ENCODE measurements at places on chromosomes 7 and 10. TPM values are rescaled to one million over a fixed set of nuclear protein-coding genes. Genes with fewer than 3 reads are reported as not detected.

Gene CTAGE15
- not detected for total RNA-seq

Gene RBM28
- 36.1 TPM for total RNA-seq

Gene ETV1
- total RNA-seq: 12.5 TPM

Gene TMEM213
- total RNA-seq: not detected

Gene POLR2J2
- total RNA-seq: 7.5 TPM

GRCh38 chr7:96337519-96337918, 15.6 kb upstream of the SLC25A13 start:
- no peaks in the 10 kb centered on the region for H3K36me3 ChIP-seq
- DNase-seq: no peak
- no peak overlapping the region for H3K4me3 ChIP-seq

Gene CPXM2
- not detected for total RNA-seq

Gene FXYD4
- not detected for total RNA-seq

Gene DGKB
- total RNA-seq: 0.76 TPM

GRCh38 chr10:59708816-59709394, 745 bp downstream of the SLC16A9 start:
- DNase-seq: no peak
- H3K27me3 ChIP-seq: peaks cover 8% of the 10 kb centered on the region
- no peaks in the 10 kb centered on the region for H3K4me1 ChIP-seq
- H3K4me3 ChIP-seq: no peak overlapping the region

DNA sequence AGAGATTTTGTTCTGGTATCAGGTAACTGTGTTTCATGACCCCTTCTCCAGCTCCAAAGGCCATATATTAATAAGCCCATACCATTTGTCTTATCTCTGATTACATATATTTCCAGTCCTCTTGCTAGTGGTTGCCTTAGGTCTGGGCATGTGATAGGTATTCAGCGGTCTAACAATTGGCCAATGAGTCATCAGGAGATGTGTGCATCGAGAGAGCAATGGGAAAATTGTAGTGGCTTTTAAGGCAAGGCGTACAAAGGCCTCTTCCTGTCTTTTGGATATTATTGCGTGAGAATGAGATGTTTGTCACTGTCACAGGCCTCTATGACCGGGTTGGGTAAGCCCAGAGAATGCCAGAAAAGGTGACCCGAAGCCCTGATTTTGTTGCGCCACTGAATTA, 38.6 kb upstream of the SFRP5 start:
- H3K4me1 ChIP-seq: peaks cover 28% of the 10 kb centered on the region
- DNase-seq: peak; percentile 11
- no peak overlapping the region for H3K27ac ChIP-seq
- peaks cover 43% of the 10 kb centered on the region for H3K27me3 ChIP-seq
- H3K36me3 ChIP-seq: no peaks in the 10 kb centered on the region

GRCh38 chr7:54116956-54117355, 425.2 kb upstream of the VSTM2A start:
- H3K36me3 ChIP-seq: no peaks in the 10 kb centered on the region
- H3K27ac ChIP-seq: no peak overlapping the region
- no peak overlapping the region for H3K4me3 ChIP-seq
- H3K27me3 ChIP-seq: no peaks in the 10 kb centered on the region

Gene MACC1
- total RNA-seq: not detected

DNA sequence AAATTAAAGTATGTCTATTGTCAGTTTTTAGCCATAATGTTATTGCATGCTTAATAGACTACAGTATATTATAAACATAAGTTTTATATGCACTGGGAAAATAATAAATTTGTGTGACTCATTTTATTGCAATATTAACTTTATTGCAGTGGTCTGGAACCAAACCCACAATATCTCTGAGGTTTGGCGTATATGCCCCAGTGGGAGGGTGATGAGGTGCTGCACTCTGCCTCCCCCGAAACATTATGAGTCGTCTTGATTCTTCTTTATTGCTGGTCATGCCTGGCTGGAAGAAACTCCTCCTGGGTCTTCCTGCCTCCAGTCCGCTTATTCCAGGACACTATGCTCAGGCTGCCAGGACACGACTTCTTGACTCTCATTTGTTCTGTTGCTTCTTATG, 88.4 kb downstream of the MTPN start:
- no peak overlapping the region for H3K27ac ChIP-seq
- H3K4me1 ChIP-seq: no peaks in the 10 kb centered on the region
- no peak for DNase-seq
- no peaks in the 10 kb centered on the region for H3K36me3 ChIP-seq
- peaks cover 7% of the 10 kb centered on the region for H3K27me3 ChIP-seq
- H3K4me3 ChIP-seq: no peak overlapping the region

DNA sequence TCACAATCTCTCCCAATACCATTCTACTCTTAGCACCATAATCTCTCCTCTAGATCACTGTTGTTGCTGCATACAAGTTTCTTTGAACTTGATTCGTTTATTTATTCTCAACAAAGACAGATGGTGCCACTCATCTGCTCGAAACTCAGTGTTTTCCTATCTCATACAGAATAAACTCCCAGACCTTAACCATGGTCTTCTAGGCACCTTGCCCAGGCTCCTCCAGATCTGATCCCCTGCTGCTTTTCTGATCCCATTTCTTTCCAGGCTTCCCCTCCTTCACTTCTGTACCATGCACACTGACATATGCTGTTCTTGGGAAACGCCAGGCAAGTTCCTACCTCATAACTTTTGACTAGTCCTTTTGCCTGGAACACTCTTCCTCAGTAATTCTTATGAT, 645.7 kb downstream of the DNAJB9 start:
- DNase-seq: no peak
- H3K27ac ChIP-seq: no peak overlapping the region
- H3K36me3 ChIP-seq: 0 out of 2 replicates have a peak, but pooled peaks cover 6% of the 10 kb centered on the region
- H3K27me3 ChIP-seq: no peaks in the 10 kb centered on the region
- H3K4me3 ChIP-seq: no peak overlapping the region

GRCh38 chr7:101538596-101539459, 90.3 kb downstream of the MYL10 start:
- DNase-seq: peak; percentile 28
- H3K27me3 ChIP-seq: peaks cover 14% of the 10 kb centered on the region
- no peaks in the 10 kb centered on the region for H3K36me3 ChIP-seq
- H3K4me3 ChIP-seq: no peak overlapping the region
- H3K27ac ChIP-seq: no peak overlapping the region
- 0 out of 2 replicates have a peak, but pooled peaks cover 9% of the 10 kb centered on the region for H3K4me1 ChIP-seq

DNA sequence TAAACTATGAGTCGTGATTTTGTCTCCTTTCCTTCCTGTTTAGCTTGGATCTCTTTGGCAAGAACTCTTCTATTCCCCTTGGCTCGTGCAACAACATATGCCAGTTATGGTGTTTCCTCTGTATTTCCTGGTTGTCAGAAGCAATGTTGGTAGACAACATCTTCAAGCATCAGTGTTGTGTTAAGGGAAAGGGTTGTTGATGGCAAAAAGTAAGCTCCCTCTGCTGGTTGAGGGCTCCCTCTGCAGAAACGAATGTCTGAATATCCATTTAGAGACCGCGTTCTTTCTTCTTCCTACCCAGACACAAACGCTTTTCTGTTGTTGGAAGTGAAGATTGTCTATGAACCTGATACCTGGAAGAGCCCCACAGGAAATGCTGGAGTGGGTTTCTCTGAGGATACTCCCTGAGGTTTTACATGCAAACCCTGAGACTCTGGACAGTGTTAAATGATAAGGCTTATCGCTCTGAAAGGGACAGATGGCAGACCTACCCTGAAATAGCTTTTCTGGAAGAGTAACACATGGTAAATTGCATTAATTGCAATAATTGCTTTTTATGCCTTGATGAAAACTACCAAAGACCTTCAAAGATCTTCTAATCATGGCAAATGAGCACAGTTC, 23.5 kb upstream of the C1QL3 start:
- peak; percentile 2 for DNase-seq
- peaks cover 5% of the 10 kb centered on the region for H3K27me3 ChIP-seq
- H3K4me3 ChIP-seq: no peak overlapping the region
- H3K36me3 ChIP-seq: no peaks in the 10 kb centered on the region
- H3K27ac ChIP-seq: no peak overlapping the region

DNA sequence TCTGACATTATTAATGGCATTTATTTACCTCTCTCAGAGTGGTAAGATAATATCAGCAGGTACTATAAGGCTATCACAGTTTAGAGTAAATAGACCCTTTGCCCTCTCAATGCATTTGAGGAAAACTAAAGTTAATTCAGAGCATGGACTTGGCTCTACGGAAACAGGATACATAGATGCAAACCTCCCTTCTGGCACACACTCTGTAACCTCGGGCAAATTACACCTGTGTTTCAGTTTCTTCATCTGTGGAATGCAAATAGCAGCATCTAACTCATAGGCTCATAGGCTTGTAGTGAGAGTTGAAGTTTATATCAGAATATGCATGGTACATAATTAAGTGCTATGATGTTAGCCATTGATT, 5.6 kb downstream of the RAPGEF5 start:
- H3K4me3 ChIP-seq: no peak overlapping the region
- peaks cover 43% of the 10 kb centered on the region for H3K4me1 ChIP-seq
- H3K27me3 ChIP-seq: peaks cover 10% of the 10 kb centered on the region
- no peak for DNase-seq
- H3K36me3 ChIP-seq: peaks cover 13% of the 10 kb centered on the region
- H3K27ac ChIP-seq: no peak overlapping the region

- no peak overlapping the region for H3K27ac ChIP-seq
- peaks cover 30% of the 10 kb centered on the region for H3K4me1 ChIP-seq
- DNase-seq: no peak
These were observed 3.5 kb upstream of the DAGLB start for GRCh38 chr7:6451224-6451705.

GRCh38 chr7:55056068-55056467, 37.3 kb downstream of the EGFR start:
- peak overlapping the region; percentile 86 for H3K27ac ChIP-seq
- no peak for DNase-seq
- H3K4me1 ChIP-seq: peaks cover 94% of the 10 kb centered on the region
- H3K4me3 ChIP-seq: peak overlapping the region; percentile 12
- peaks cover 7% of the 10 kb centered on the region for H3K27me3 ChIP-seq

GRCh38 chr7:32058002-32058401, 12.2 kb downstream of the PDE1C start:
- no peaks in the 10 kb centered on the region for H3K27me3 ChIP-seq
- no peak overlapping the region for H3K4me3 ChIP-seq
- H3K4me1 ChIP-seq: peaks cover 16% of the 10 kb centered on the region
- H3K27ac ChIP-seq: no peak overlapping the region
- H3K36me3 ChIP-seq: no peaks in the 10 kb centered on the region

Gene FAS
- total RNA-seq: 51.7 TPM

Gene FRMD4A
- total RNA-seq: 105 TPM

Gene KIAA1217
- 1.4 TPM for total RNA-seq

GRCh38 chr10:33704214-33704830, 369.9 kb upstream of the NRP1 start:
- H3K27ac ChIP-seq: peak overlapping the region; percentile 26
- no peak for DNase-seq
- no peaks in the 10 kb centered on the region for H3K36me3 ChIP-seq
- no peak overlapping the region for H3K4me3 ChIP-seq
- peaks cover 43% of the 10 kb centered on the region for H3K4me1 ChIP-seq

Gene LRRC4
- 1.5 TPM for total RNA-seq

GRCh38 chr10:100672199-100672598, 73.2 kb upstream of the PAX2 start:
- no peak overlapping the region for H3K4me3 ChIP-seq
- H3K27ac ChIP-seq: no peak overlapping the region

DNA sequence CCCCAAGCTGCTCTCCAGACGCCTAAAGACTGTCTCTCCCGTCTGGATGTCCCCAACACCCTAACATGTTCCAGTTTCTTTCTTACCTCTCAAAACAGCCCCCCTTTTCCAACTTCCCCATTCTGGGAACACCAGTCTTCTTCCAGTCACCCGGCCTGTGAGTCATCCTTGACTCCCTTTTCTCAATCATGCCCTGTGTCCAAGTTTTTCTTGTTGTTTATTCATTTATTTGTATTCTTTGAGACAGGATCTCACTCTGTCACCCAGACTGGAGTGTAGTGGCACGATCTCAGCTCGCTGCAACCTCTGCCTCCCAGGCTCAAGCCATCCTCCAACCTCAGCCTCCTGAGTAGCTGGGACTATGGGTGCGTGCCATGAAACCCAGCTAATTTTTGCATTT, 15.6 kb downstream of the SNX10 start:
- H3K27me3 ChIP-seq: peaks cover 12% of the 10 kb centered on the region
- no peaks in the 10 kb centered on the region for H3K4me1 ChIP-seq
- H3K36me3 ChIP-seq: no peaks in the 10 kb centered on the region
- H3K27ac ChIP-seq: no peak overlapping the region

Gene ZMIZ1
- 39.8 TPM for total RNA-seq

Gene CRPPA
- total RNA-seq: 2.5 TPM

Gene SEMA4G
- 1.8 TPM for total RNA-seq

DNA sequence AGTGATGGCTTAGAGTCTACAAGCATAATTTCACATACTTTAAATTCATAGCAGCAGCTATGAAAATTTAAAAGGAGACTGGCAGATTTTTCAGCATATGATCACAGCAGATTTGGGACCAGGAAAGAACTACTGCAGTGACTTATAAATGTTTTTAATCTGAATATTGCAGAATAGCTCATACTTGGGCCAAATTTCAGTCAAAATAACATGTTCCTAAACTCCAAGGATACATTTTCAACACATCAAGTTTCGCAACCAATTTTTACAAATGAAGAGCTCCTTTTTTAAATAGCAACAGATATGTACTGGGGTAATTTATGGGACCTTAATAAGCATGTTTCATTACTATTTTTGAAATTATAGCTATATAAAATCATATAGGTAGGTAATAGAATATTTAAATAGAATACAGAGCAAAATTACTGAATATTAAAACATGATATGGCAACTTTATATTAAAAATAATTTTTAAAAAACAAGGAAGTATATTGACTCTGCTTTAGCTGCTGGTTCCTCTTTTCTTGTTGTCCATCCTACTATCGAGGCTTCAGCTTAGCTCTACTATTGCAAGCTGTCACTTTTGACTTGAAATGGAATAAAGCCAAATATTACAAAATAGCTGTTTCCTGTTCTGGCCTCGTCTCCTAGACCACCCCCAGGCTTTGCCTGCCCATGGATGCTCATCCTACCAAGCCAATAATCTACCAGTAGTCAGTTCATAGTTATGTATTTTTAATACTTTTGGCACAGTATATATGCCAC, 123.1 kb downstream of the NRBF2 start:
- no peak overlapping the region for H3K4me3 ChIP-seq
- no peak overlapping the region for H3K27ac ChIP-seq
- no peak for DNase-seq
- peaks cover 52% of the 10 kb centered on the region for H3K4me1 ChIP-seq

Gene CYP2W1
- 0.15 TPM for total RNA-seq

- peaks cover 46% of the 10 kb centered on the region for H3K4me1 ChIP-seq
- H3K4me3 ChIP-seq: no peak overlapping the region
- no peak for DNase-seq
- peaks cover 48% of the 10 kb centered on the region for H3K36me3 ChIP-seq
These were observed 6.5 kb upstream of the OIT3 start for GRCh38 chr10:72887043-72887442.

- no peaks in the 10 kb centered on the region for H3K4me1 ChIP-seq
- H3K27ac ChIP-seq: no peak overlapping the region
- no peak overlapping the region for H3K4me3 ChIP-seq
- H3K27me3 ChIP-seq: peaks cover 12% of the 10 kb centered on the region
- no peak for DNase-seq
These were observed 28.6 kb downstream of the MRPL32 start for GRCh38 chr7:42960762-42961161.

GRCh38 chr10:5047912-5048628, 44.4 kb upstream of the AKR1C2 start:
- H3K27ac ChIP-seq: no peak overlapping the region
- DNase-seq: peak; percentile 15
- H3K36me3 ChIP-seq: no peaks in the 10 kb centered on the region

- no peak overlapping the region for H3K4me3 ChIP-seq
- H3K27me3 ChIP-seq: peaks cover 3% of the 10 kb centered on the region
- H3K36me3 ChIP-seq: no peaks in the 10 kb centered on the region
- no peak for DNase-seq
- no peak overlapping the region for H3K27ac ChIP-seq
These were observed 41.0 kb downstream of the PTPRN2 start for GRCh38 chr7:158546626-158547025.

Measured in HFFc6 (cell line).